T-helper 2 cell (primary cell): ENCODE measurements at places on chromosomes 6 and 20.

GRCh38 chr6:39296745-39297640 is 17.2 kb downstream of the KCNK17 start:
- DNase-seq: no peak

GRCh38 chr6:50288881-50289280 is 239.2 kb upstream of the DEFB112 start:
- no peak for DNase-seq

- DNase-seq: no peak
Observed at GRCh38 chr20:37630993-37631392, 62.8 kb upstream of the CTNNBL1 start.

DNA sequence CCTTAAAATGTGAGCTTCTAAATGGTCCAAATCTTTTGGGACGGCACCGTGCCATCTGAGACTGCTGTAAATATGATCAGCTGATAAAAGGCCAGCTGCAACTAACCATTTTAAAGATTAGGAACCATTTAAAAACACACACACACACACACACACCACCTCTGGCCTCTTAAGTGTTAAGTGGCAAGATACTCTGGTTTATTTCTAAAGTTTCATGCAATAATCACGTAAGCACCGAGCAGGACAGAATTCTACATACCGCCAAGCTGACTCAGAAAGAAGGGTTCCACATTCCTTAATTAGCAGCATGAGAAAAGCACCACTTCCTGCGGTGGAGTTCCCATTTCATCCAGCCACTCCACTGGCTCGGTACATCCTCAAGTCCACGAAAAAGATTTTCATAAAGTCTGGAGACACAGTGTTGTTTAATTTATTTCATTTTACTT is 17.8 kb upstream of the ZNF217 start:
- no peak for DNase-seq

DNA sequence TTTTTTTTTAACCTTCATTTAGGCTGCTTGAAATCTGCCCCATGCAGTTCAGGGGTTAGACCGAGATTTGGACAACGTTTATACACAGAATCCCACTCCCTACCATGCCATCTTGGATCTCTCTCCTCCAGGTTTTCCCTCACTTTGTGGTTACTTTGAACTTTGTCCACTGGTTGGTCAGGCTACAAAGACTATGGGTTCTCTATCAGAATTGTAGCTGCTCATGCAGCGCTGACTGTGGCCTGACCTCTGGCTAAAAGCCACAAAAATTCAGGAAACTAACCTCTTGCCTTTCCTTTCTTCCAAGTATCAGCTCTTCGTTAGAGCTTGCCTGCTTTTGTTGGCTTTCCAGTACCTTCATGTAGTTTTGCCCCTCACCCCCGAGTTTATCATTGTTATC is 44.9 kb upstream of the KCNG1 start:
- no peak for DNase-seq

- no peak for DNase-seq
Observed at GRCh38 chr6:117919275-117919674, 12.2 kb downstream of the SLC35F1 start.

DNA sequence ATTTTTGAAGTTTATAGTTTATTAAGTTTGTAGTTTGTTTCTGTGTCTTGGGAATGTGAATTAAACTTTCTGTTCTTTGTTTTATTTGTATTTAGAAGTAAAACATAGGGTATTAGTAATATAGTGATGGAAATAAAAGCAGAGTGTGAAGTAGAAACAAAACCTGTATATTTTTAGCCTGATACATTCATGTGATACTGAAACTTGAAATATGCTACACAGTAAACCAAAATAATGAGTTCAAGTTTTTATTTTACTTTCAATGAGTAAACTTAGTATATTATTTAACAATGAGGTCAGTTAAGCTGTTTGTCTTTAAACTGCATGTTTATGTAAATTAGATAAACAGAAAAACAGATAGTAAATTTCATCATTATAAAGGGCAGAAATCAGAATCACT is 1592.6 kb downstream of the GRIK2 start:
- DNase-seq: no peak

GRCh38 chr6:21801446-21802174 is 208.1 kb downstream of the SOX4 start:
- DNase-seq: no peak

- DNase-seq: no peak
Observed at GRCh38 chr6:50890579-50890978, 71.9 kb downstream of the TFAP2B start.

DNA sequence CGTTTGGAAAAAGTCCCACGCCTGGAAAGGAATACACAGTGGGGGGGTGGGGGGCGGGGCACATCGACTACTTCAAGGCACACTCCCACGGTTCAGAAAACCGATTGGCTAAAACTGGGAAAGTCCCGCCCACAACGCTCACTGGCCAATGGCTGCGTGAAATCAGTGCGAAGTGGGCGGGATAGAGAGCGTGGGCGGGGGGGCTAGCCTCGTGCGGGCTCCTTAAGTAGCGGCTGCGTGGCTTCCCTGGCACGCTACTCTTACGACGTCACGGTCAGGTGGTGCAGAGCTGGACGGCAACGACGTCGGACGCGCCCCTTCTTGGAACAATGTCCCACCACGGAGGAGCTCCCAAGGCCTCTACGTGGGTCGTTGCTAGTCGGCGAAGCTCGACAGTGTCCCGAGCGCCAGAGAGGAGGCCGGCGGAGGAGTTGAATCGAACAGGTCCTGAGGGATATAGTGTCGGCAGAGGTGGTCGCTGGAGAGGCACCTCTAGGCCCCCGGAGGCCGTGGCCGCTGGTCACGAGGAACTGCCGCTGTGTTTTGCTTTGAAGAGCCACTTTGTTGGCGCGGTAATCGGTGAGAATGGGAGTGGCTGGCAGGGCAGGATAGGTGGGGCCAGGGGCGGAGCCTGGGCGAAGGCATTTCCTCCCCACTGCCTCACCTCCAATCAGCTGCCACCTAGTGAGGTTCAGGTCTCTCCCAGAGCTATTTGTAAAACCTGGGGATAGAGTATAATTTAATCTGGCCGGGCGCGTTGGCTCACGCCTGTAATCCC is at the start of gene DDX43:
Gene DDX43, plus strand, starts transcription at position 252 of the 778 bp plus-strand sequence. Its CDS starts 78 bp downstream, at position 330.
- DNase-seq: peak; percentile 20

- no peak for DNase-seq
Observed at GRCh38 chr6:78483553-78484197, 383.7 kb upstream of the IRAK1BP1 start.

GRCh38 chr20:3751305-3751674 is 16.3 kb downstream of the ADISSP start:
- no peak for DNase-seq

GRCh38 chr6:105994118-105994590 is 92.0 kb upstream of the PRDM1 start:
- DNase-seq: peak; percentile 88

- peak; percentile 56 for DNase-seq
Observed at GRCh38 chr6:5302995-5303622, 41.8 kb downstream of the FARS2 start.

GRCh38 chr6:73169633-73170032 is 55.7 kb downstream of the KHDC1L start:
- no peak for DNase-seq

DNA sequence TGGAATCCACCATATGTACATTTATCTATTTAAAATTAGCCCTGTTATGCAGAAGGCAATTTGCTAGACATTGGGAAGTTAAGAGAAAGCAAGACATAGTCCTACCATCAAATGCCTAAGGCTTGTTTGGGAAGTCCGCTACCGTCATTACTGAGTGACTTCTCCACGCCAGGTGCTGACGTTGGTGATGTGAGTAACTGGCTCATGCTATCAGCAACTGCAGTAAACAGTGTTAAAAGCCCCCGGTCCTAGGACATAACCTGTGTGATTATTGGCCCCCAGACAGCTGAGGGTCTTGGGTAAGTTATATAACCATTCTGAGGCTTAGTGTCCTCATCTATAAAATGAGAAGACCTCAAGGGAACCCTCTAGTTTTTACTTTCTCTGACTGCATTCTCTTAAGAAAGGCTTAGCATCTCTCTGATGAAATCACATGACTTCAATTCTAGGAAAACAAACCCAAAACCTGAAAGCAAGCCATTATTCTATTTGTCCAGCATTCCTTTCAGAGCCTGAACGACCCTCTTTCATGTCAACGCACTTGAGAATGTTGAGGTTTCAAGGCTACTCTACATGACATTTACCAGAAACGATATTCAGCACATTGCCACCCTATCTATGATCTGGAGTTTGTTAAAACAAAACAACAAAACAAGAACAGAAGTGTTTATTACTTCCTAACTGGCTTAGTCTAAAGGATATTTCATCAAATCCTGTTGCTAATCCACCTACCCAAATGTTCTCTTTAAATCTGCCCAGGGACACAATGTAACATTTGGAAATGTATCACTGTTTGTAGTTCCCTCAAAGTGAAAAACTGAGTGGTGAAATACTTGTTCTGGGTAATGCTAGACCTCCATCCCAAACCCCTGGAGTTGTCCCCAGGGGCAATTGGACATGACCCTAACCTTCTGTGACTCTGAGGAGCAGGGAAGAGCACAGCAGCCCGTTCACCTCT is 133.8 kb downstream of the BTBD3 start:
- DNase-seq: no peak

DNA sequence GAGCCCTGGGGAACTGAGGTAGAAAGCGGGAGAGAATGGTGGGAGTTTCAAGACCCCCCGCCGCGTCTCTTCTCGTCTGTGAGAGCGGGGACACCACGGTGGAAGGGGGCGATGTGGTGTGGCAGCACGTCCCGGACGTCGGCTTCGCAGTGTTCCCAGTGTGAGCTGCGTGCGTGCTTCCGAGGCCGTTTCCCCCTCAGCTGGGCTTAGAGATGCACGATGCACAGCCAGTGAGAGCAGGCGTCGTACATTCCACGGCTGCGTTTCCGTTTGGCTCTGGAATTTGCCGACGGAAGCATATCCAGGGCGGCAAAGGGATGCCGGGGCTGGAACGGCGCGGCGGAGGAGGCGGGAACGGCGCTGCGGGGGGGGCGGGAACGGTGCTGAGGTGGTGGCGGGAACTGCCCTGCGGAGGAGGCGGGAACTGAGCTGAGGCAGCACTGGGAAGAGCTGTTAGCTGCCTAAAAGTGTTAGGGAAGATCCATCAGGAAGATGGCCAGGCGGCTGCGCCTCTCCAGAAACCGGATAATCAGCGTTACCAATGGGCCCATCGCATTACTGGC is 37.7 kb downstream of the KIF25 start:
- DNase-seq: peak; percentile 14

- DNase-seq: no peak
Observed at GRCh38 chr20:5989539-5989938, 39.1 kb downstream of the MCM8 start.

- DNase-seq: no peak
Observed at GRCh38 chr6:147395158-147395557, 113.3 kb upstream of the SAMD5 start.

GRCh38 chr6:54786154-54786553 is 60.4 kb upstream of the FAM83B start:
- DNase-seq: no peak

- DNase-seq: no peak
Observed at GRCh38 chr20:7087803-7088202, 320.3 kb downstream of the BMP2 start.

DNA sequence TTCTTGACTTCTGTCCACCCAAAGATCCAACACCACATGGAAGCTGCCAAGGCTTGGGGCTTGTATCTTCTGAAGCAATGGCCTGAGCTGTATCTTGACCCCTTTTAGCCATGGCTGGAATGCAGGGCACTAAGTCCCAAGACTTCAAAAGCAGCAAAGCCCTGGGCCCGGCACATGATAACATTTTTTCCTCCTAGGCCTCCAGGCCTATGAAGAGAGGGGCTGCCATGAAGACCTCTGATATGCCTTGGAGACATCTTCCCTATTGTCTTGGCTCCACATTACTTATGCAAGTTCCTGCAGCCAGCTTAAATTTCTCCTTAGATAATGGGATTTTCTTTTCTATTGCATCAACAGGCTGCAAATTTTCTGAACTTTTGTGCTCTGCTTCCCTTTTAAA is 1252.6 kb upstream of the CITED2 start:
- DNase-seq: no peak

- DNase-seq: no peak
Observed at GRCh38 chr6:45717027-45717426, 298.6 kb downstream of the CLIC5 start.

- no peak for DNase-seq
Observed at GRCh38 chr6:129672881-129673631, 36.9 kb downstream of the ARHGAP18 start.

GRCh38 chr6:152975204-152975915 is 7.5 kb downstream of the FBXO5 start:
- no peak for DNase-seq

DNA sequence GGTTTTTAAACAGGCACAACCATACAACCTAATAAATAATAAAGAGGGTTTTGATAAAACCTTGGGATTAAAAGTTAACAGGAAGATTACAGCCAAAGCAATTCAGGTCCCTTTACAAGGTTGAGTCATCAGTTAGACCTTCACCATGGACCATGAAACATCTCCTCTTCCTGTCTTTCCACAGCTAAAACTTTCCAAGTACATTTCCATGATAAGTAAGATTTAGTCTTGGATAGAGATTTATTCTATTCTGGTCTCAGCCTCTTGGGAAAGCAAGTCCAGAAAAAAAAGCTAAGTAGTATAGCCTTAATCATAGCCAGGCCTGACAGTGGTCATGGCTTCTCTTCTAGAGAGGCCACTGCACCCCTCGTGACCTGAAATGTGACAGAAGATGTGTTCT is 2.9 kb upstream of the PRSS35 start:
- DNase-seq: no peak

GRCh38 chr6:134309227-134309626 is 8.7 kb downstream of the SGK1 start:
- no peak for DNase-seq

DNA sequence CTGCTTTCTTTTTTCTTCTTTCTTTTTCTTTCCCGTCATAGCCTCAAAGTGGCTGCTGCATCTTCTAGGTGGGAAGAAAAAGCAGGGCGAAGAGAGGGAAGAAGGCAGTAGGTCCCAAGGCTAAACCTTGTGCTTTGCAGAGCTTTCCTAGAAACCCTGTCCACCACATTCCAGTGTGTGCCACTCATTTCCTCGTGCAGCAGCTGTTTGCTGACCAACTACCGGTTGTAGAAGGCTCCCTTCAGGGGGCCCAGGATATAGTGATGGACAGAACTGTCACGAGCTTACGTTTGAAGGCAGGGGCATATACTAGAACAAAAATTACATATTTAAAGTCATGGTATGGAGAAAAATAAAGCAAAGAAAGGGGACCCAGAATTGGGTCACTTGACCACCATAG is 103.0 kb downstream of the SASH1 start:
- no peak for DNase-seq
